Stimulated activated CD4-positive, alpha-beta T cell treated with anti-CD3 and anti-CD28 coated beads, Interleukin-12 subunit alpha, Interleukin-12 subunit beta, amount 100 ng/mL, for 48 hours (primary cell): ENCODE measurements at places on chromosomes 6 and 20.

DNA sequence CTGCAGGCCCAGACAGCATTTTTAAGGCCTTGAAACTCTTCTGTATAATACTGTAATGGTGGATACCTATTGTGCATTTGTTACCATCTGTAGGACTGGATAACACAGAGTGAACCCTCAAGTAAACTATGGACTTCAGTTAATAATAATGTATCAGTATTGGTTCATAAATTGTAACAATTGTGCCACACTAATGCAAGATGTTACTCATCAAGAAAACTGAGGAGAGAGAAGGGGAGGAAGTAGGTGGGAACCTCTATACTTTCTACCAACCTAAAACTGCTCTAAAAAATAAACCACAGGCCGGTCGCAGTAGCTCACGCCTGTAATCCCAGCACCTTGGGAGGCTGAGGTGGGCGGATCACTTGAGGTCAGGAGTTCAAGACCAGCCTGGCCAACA is 10.8 kb downstream of the MAPK13 start:
- no peak for DNase-seq

DNA sequence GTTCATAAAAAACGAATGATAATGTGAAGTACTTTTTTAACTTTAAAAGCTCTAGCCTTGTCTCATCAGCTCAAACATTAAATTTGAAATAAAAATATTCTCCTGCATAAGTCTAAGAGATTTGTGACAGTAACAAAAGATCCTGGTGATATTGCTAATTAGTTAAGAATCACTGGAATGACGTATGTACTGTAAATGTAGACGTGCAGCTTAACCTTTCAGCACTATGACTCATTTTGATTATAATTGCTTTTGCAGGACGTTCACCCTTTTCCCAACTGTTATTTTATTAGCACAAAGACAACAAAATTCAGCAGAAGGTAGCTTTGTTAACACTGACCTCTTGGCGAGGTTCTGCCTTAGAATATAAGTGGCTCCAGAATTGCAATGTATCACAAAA is 68.6 kb downstream of the TENT5A start:
- no peak for DNase-seq

DNA sequence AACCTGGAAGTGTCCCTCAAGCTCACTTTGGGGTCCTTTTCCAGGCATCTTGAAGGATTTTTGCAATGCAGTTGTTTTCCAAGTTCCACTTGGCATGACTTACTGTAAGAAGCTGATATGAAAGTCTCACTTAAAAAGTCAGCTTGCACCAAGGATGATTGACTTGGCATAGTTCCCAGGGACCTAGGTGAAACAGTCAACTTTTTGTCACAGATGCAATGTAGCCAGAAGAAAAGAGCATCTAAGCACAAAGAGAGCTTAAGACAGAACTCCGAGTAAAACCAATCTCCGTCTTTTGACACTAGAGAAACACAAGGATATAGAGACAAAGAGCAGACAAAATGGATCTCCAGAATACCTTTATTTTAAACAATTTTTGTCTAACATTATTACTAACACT is 2.6 kb upstream of the ZSCAN12 start:
- no peak for DNase-seq

- no peak for DNase-seq
These were observed 37.9 kb downstream of the SCML4 start for GRCh38 chr6:107786179-107786578.

- no peak for DNase-seq
These were observed 327.4 kb upstream of the MAP3K7 start for GRCh38 chr6:90914312-90914711.

- no peak for DNase-seq
These were observed 5.4 kb downstream of the UQCC2 start for GRCh38 chr6:33705955-33706725.

DNA sequence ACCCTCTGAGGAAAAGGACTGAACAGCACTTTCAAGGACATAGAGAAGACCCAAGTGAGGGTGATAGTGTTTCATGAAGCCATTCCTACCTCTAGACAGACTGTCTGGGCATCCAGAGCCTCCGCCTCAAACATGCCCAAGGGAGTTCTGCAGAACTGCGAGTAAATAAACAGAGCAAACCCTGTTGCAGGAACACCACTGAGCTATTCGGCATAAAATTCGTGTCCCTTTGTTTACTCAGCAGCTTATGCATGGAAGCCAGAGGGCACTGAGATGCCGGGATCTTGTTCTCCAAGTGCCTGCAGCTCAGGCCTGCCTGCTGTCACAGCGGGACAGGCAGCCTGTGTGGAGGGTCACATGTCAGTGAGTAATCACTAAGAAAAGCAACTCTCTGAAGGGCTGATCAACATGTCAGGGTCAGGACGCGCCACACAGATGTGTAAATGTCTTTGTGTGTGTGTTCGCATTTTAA is 164.9 kb upstream of the HEY2 start:
- DNase-seq, result no peak
